WTC11 (cell line): ENCODE measurements at places on chromosomes 16 and 17. TPM values are rescaled to one million over a fixed set of nuclear protein-coding genes. Genes with fewer than 3 reads are reported as not detected.

GRCh38 chr17:63429766-63430165, 16.3 kb downstream of the CYB561 start:
- no peak overlapping the region for H3K27ac ChIP-seq
- no peaks in the 10 kb centered on the region for H3K27me3 ChIP-seq
- H3K36me3 ChIP-seq = peaks cover 6% of the 10 kb centered on the region

GRCh38 chr17:40139566-40140058, 725 bp upstream of the CASC3 start:
- DNase-seq = no peak
- peak overlapping the region; percentile 94 for H3K4me3 ChIP-seq
- peaks cover 19% of the 10 kb centered on the region for H3K4me1 ChIP-seq
- peak overlapping the region; percentile 100 for H3K27ac ChIP-seq

- H3K36me3 ChIP-seq = no peaks in the 10 kb centered on the region
- DNase-seq = no peak
- H3K4me1 ChIP-seq = peaks cover 34% of the 10 kb centered on the region
- peaks cover 2% of the 10 kb centered on the region; the same call in 1 of the 2 replicates for H3K27me3 ChIP-seq
Measured at GRCh38 chr16:65658787-65659220, 536.9 kb upstream of the CDH11 start.

The TPSG1 gene
- total RNA-seq = not detected in 3 replicates
